ENCODE measurements at places on chromosomes 11 and 22. TPM values are rescaled to one million over a fixed set of nuclear protein-coding genes. Genes with fewer than 3 reads are reported as not detected.

Gene TESMIN
- 4.3 TPM for total RNA-seq

Gene IL18
- total RNA-seq: 107 TPM

Gene MORC2
- total RNA-seq: 15.1 TPM

Gene MAPK8IP1
- 4.3 TPM for total RNA-seq

Gene TMEM121B
- 0.19 TPM for total RNA-seq

Gene MUC6
- total RNA-seq: not detected

Gene GRAMD1B
- total RNA-seq: 40.2 TPM

Gene SCN3B
- 0.13 TPM for total RNA-seq

Gene PATE4
- total RNA-seq: not detected

Gene MUC5AC
- total RNA-seq: 1.5 TPM

Gene OR51B4
- total RNA-seq: not detected

Gene SLC25A18
- 0.15 TPM for total RNA-seq

Gene KCNC1
- total RNA-seq: 0.19 TPM
